Daoy (cell line): ENCODE measurements at places on chromosomes 7 and 10. TPM values are rescaled to one million over a fixed set of nuclear protein-coding genes. Genes with fewer than 3 reads are reported as not detected.

Gene COL28A1
- not detected in 2 replicates for total RNA-seq

Gene WNT8B
- not detected in 2 replicates for total RNA-seq

Gene TYSND1
- 9.9 and 11.8 TPM in 2 replicates for total RNA-seq

Gene EIF3B
- total RNA-seq = 334 and 348 TPM in 2 replicates

Gene ZNF853
- 0.86 and 1.1 TPM in 2 replicates for total RNA-seq

Gene TLL2
- total RNA-seq = 0.15 and 0.29 TPM in 2 replicates

Gene PVRIG
- not detected in 2 replicates for total RNA-seq

Gene GIMAP6
- total RNA-seq = 1.8 and 1.9 TPM in 2 replicates

Gene CPN1
- total RNA-seq = not detected in 2 replicates

Gene IRF5
- total RNA-seq = 0.60 and 2.2 TPM in 2 replicates

Gene IFIT3
- total RNA-seq = 28.3 and 31.5 TPM in 2 replicates

Gene AUTS2
- 5.5 and 13.9 TPM in 2 replicates for total RNA-seq

Gene PIK3AP1
- 2.1 and 2.7 TPM in 2 replicates for total RNA-seq

Gene SLC13A1
- total RNA-seq = not detected in 2 replicates

Gene TSPAN13
- total RNA-seq = 33.7 and 35.5 TPM in 2 replicates

Gene SH2B2
- total RNA-seq = 2.2 and 5.3 TPM in 2 replicates
